ENCODE measurements at places on chromosomes 1 and 21.

- DNase-seq, result no peak
Measured at GRCh38 chr1:2282556-2283270, 54.6 kb downstream of the SKI start.

GRCh38 chr1:39819091-39819812, 30.6 kb upstream of the BMP8B start:
- no peak for DNase-seq

- no peak for DNase-seq
Measured at GRCh38 chr1:239516579-239516978, 130.2 kb downstream of the CHRM3 start.

DNA sequence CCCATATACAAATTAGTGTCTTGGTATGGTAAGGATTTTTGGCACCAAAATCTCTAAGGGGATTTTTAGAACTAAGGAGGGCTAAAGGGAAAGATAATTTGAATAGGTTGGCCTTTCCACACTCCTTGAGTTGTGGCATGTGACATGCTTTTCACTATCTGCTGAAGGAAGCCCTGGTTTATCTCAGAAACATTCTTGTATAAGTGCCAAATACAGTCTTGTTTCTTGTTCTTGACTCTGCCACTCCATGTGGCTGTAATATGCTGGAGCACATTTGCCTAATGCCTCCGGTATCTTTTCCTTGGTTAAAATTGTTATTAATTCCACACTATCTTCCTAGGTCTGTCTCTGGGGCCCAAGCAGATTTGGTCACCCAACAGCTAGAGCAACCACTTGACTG, 457.0 kb downstream of the USP25 start:
- no peak for DNase-seq

GRCh38 chr21:29271927-29272333, 26.8 kb upstream of the BACH1 start:
- no peak for DNase-seq

DNA sequence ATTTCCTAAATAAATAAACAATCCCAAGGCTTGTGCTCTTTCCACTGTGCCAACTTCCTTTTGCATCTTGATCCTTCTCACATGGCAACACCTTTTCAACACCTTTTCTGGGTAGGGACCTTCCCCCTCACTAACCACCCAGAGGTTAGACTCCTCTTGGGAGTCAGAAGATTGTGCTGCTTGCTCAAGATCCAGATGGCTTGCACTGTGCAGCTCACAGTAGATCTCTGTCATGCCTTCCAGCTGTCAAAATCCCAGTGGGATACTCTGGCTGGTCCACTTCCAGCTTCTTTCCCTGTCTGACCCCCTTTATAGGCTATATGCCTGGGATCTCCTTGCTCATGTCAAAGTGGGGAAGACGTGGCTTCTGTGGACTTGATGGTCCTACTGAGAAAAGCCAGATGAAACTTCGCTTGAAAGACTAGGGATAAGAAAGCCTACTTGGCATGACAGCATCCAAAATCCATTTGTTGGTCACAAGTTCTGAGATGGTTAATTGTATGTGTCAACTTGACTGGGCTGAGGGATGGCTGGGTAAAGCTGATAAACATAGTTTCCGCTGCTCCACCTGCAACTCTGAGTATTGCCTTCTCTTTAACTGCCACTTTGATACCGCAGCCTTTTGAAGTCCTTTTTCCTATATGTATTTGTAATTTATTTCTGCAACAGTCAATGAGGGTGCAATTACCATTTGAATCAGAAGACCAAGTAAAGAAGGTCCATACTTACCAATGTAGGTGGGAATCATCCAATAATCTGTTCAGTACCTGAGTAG, 74.5 kb downstream of the S1PR1 start:
- no peak for DNase-seq

DNA sequence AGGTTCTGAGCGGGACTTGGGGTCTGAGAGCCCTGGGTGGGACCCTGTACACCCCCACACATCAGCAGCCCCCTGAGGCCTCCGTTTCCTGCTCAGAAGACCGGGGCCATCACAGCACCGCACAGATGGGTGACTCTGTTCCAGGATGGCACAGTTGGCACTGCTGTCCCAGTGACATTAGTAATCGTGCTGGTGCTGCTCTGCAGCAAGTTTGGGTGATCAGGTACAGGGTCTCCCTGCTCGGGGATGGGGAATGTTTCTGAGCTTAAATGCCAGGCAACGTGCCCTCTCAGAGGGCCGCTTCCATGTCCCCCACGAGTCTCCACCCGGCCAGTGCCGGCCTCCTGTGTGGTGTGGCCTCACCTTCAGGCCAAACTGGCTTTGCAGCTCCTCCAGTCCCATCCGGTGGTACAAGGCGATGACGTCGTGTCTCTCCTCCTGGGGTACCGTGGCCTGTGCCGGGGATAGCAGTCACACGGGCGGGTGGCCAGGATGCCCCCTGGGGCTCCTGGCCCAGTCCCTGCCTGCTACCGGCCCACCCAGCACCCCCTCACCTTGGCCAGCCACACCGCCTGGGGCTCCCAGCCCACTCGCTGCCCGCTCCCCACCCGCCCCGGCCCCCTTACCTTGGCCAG, 17.1 kb downstream of the PRXL2B start:
- DNase-seq, result no peak
